ENCODE measurements at places on chromosomes 7 and 10.
A peak's percentile ranks its signal among the peaks of the same experiment; 100 is the strongest.

GRCh38 chr10:102433619-102434046 lies 1.3 kb upstream of the CUEDC2 start:
- no peak for DNase-seq

DNA sequence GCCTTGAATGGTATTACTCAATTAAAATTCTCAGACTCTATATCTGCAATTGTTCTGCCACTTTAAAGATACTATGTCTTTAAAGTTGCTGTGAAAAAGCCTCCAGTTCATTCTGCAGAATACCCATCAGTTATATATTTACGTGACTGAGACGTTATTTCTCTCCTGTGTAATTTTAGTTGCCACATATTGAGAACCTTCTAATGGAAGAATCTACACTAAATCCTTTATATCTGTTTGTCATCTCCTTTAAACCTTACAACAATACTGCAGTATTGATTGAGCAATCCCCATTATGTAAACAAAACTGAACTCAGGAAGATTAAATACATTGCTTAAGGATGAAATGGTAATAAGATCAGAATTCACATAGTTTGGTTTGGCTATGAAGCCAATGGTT lies 30.0 kb downstream of the GPR141 start:
- no peak for DNase-seq

DNA sequence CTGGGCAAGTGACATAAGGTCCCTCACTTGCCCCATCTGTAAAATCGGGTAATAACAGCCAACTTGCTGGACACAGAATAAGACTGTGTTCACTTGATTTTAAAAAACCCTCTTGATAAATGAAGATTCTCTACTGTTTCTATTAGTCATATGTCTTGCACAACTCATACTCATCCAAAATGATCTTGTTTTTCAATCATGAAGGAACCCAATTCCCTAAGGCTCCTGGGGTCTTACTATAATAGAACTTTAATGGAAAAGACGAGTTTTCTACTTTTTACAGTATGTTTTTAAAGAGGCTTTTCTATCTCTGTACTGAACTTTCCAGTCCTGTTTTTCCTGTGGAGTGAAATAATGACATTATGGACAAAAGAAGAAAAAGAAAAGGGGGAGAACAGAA lies 103.8 kb downstream of the ARID5B start:
- DNase-seq: no peak

GRCh38 chr10:48390933-48391845 lies 84.7 kb downstream of the MAPK8 start:
- DNase-seq: peak; percentile 46

- no peak for DNase-seq
These were observed 8.5 kb downstream of the SFTPD start for GRCh38 chr10:79940431-79940830.

- no peak for DNase-seq
These were observed 234.1 kb downstream of the FOXP2 start for GRCh38 chr7:114648680-114649079.

DNA sequence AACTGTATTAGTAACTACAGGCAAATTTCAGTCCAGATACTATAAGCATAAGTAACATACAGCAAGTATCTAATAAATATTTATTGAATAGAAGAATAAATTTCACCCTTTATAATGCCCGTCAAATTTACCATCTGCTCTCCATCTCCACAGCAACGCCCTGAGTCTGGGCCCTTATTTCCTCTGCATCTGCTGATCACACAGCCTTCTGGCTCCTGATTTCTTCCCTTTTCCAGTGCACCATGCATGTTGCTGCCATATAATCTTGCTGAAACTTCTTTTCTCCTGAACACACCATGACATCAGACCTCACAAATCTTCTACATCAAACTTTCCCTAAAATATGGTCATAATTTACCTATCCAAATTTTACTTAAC lies 15.4 kb downstream of the HYCC1 start:
- DNase-seq: no peak

DNA sequence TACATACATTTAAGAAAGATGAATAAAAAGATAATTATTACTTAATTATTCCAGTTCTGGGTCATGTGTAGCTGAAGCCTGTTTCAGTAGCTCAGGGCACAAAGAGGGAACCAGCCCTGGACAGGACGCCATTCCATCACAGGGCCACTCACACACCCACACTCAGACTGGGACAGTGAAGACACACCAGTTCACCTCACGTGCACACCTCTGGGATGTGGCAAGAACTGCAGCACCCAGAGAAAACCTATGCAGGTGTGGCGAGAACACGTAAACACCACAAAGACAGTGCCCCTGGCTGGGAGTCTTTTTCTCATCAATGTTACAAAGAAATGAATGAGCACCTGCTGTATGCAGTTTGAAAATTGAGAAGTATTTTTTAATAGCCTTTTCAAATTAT lies 1.6 kb upstream of the IDI1 start:
- no peak for DNase-seq

- peak; percentile 29 for DNase-seq
These were observed 720.5 kb downstream of the GRID1 start for GRCh38 chr10:85645926-85646711.

DNA sequence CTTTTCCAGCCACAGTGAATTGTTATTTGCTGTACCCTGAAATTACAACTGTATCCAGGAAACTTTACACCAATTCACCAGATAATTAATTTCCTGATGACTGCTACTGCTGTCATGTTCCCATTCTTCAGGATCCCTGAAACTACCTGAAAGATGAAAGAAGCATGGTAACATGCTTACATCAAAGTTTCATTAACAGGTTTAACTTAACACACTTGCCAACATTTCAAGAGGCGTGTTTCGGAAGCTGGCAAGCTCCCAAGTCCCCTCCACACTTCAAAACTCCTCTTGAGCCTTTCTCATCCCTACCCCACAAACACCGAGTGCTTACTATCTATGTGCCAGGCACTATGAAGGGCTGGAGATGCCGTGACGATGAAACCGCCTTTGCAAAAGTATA lies 88.6 kb downstream of the MPP7 start:
- DNase-seq: no peak

DNA sequence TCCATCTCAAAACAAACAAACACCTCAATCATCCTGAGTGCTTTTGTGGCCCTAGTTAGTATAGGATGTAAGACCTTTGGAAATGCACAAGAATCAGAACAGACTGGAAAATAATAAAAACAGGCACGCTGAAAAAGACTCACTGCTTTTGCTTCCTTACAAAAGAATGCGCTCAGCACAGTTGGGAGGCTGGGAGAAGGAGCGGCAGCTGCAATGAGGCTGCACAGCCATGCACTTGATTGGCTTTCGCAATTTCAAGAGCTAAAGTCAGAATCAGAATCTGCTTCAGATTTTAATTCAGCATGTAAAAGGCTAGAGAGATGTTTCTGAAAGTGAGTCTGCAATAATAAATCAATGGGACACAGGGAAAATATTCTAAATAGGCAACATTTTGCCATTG lies 97.2 kb downstream of the FRMD4A start:
- no peak for DNase-seq

DNA sequence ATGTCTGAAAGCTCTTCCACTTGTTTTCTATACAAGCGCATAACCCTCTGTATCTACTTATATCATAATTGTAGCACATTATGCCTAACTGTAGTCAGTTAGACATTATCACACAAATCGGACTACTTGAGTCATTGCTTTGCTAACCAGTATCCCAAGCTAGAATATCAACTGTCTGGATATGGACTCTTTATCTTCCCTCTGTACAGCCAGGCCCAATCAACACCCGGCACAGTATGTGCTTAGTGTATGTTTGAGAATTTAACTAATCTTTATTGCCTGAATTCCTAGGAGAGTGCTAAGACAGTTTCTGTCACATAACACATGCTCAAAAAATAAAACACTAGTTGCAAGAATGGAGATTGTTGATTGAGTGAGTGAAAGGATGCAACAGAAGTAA lies 211.2 kb downstream of the ARL4A start:
- DNase-seq: no peak

- no peak for DNase-seq
These were observed 181.3 kb downstream of the SDK1 start for GRCh38 chr7:3482147-3482921.

DNA sequence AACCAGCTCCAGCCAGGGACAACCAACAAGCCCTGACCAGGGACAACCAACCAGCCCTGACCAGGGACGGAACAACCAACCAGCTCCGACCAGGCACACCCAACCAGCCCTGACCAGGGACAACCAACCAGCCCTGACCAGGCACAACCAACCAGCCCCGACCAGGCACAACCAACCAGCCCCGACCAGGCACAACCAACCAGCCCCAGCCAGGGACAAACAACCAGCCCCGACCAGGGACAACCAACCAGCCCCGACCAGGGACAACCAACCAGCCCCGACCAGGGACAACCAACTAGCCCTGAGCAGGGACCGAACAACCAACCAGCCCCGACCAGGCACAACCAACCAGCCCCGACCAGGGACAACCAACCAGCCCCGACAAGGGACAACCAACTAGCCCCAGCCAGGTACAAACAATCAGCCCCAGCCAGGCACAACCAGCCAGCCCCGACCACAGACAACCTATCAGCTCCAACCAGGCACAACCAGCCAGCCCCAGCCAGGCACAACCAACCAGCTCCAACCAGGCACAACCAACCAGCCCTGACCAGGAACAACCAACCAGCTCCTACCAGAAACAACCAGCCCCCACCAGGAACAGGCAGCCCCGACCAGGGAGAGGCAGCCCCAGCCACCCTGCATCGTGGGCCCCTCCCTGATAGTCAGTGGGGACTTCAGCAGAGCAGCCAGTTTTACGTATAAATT lies 56.4 kb downstream of the PROSER2 start:
- no peak for DNase-seq

DNA sequence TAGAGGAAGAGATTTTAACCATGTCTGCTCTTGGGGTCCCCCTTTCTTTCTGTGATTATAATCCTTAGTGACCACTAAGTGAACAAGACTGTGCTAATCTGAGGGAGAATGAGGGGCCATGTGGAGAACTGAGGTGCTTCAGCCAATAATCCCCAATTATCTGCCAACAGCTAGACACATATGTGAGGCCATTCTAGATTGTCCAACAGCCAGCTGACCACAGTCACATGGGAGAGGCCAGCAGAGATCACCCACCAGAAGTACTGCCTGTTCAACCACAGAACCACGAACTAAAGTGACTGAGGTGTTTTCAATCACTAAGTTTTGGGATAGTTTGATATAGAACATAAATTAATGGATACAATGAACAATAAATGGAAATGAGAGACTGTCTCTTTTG lies 74.3 kb downstream of the SEMA3E start:
- DNase-seq: no peak
